ENCODE measurements at places on chromosomes 3 and 15.

GRCh38 chr3:141996437-141996836, 120.0 kb downstream of the ATP1B3 start:
- DNase-seq, result no peak

- no peak for DNase-seq
Measured at GRCh38 chr3:65855370-65856100, 183.2 kb downstream of the MAGI1 start.

DNA sequence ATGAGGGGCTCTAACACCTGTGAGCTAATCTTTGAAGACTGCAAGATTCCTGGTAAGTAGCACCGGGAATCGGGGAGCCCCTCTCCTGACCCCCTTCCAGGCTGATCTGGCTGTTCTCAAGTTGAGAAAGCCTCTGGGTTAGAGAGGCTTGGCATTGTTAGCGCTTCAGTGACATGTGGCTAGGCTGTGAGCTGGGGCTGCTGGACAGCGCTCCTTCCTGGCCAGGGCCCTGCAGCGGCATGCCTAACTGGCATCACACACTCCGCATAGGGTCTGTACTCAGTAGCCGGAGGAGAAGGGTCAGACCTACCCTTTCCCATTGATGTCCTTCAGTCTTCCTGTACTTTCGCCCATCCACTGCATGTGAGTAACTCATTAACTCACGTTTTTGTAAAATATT, 7.4 kb downstream of the IVD start:
- no peak for DNase-seq

DNA sequence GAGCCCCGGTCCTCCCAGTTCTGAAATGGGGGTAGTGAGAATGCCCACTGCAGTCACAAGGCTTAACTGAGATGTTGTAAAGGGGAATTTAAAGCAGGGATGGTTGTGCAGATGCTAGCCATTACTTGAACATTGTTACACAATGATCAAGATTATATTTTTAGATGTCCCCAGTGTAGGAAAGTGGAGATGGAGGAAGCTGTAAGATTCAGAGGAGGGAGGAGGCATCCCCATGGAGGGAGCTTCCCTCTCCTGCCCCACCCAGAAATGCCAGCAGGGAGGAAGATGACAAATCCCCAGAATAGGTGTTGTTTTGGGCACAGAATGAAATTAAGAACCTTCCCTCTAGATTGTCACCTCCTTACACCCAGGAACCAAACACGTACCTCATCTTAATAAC, 46.1 kb downstream of the EFCAB12 start:
- no peak for DNase-seq

- no peak for DNase-seq
Measured at GRCh38 chr15:84881520-84881830, 3.0 kb upstream of the SLC28A1 start.

GRCh38 chr3:105733356-105733755, 135.5 kb downstream of the CBLB start:
- no peak for DNase-seq

GRCh38 chr3:197889204-197889930, 60.6 kb upstream of the RPL35A start:
- DNase-seq, result no peak

- no peak for DNase-seq
Measured at GRCh38 chr3:151120409-151120808, 34.9 kb downstream of the MED12L start.

GRCh38 chr3:169792359-169792758, 19.2 kb downstream of the MYNN start:
- no peak for DNase-seq

- no peak for DNase-seq
Measured at GRCh38 chr3:32056559-32057290, 49.7 kb upstream of the GPD1L start.

DNA sequence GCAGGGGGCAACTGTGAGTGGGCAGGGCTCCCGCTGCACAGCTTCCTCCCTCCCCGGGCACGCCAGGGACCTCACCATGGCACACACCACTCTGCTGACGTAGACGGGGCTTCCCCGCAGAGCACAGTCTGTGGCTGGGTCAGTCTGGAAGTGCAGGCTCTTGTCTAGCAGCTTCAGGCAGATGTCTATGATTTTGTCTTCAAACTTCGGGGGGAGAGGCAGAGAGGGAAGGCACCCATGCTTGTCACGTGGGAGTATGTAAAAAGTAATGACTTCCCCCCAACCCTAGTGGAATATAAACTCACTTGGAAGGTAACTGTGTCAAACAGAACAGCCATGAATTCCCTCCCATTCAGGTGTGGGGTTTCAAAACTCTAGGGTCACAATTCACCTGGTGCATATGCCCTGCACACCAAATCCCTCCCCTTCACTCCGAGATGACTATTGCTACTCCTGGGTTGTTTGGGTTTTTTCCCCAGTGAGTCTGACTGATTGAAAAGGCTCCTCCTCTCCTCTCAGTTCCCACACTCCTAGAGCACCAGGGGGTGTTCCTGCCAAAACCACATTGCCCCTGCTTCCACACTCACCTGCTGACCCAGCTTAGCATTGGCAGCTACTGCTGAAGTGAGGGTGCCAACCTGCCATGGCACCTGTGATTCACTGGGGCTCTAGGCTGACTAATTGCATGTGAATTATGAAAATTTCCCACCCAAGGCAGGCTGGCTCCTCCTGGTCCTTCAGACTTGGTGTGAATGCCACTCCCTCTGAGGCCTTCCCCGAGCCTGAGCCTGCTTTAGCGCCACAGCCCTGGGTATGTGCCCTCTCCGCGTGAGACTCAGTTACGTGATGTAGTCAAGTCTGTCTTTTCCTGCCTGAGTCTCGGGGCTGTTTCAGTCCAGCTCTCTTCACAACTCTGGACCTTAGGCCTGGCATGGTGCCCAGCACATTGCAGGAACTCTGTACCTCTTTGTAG, 13.0 kb downstream of the TGM5 start:
- DNase-seq, result no peak

GRCh38 chr3:36196058-36196457, 184.2 kb upstream of the STAC start:
- DNase-seq, result no peak

DNA sequence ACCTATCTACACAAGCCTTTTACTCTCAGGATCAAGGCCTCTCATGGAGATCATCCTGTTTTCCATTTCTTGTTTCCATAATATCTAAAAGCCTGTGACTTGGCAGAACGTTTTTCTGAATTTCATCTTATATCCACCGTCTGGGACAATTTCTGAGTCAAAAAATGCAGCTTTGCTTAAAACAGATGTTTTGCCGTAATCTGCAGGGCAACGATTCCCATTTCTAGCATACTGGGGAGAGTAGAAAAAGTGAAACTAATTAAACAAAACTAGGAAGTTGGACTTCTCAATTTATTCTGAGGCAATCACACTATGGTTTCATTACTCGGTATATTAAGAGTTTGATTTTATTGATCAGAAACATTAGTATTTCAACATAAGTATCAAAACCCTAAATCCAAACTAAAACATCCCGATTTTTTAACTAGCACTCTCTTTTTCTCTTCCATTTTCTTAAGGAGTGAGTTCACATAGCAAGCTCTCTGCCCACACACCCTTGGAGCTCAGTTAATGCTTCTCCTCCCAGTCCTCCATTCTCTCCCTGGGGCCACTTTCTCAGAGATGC, 33.6 kb downstream of the SPATA12 start:
- DNase-seq, result no peak

GRCh38 chr3:23442598-23443383, 239.7 kb downstream of the UBE2E2 start:
- DNase-seq, result peak; percentile 20

DNA sequence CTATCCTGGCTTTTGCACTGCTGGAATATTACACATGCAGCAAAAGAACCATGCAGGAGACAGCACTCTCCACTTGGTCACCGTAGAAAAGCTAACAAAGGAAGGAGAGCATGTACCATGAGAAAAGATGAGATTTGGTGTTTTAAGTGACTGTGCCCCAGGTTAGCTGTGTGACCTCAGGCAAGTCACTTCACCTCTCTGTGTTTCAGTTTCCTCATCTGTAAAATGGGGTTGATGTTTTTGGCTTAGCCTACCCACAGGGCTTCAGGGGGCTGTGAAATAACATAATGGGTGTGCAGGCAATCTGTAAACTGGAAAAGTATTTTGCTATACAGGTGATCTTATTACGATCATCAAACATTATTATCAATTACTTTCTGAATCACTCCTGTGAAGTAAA, 69.3 kb upstream of the SLC6A11 start:
- no peak for DNase-seq
